ENCODE measurements at places on chromosomes 13 and 19.
A peak's percentile ranks its signal among the peaks of the same experiment; 100 is the strongest.

DNA sequence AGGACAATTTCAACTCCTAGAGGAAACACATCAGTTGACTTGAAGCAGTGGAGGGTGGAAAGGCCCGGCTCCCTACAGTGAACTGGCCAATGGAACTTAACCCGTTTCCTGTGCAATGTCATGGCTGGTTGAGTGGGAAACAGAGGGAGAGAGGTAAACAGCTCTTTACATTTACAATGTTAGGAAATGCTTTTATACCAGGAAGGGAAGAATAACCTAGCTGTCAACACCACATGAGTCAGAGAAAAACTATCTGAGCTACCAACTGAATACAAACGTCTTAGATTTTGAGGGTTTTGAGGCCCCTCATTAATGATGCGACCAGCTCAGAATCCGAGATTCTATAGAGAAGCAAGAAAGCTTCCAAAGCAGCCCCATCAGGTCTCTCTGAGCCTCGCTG lies 36.7 kb downstream of the CARD8 start:
- DNase-seq: no peak

DNA sequence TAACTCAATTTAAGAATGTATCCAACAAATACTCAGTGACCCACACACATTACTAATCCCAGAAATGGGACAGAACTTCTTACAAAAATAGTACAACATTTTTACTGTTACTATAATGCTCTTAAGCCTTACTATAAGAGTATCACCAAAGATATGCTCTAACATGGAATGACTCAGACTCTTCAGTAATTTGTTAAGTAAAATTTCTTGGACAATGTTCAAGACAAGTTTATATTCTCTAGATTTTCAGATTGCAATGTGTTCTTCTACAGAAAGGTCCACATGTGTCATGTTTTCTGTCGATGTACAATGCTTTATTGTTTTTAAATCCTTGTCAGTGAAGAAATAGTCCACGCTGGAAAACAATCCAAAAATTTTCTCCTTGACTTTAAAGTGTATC lies 66.3 kb upstream of the RFXAP start:
- no peak for DNase-seq

GRCh38 chr19:29489172-29489951 lies 36.4 kb upstream of the VSTM2B start:
- DNase-seq: no peak

GRCh38 chr13:98129059-98129746 lies 13.7 kb upstream of the FARP1 start:
- no peak for DNase-seq

GRCh38 chr19:2058570-2059421 lies 7.8 kb upstream of the MKNK2 start:
- no peak for DNase-seq

DNA sequence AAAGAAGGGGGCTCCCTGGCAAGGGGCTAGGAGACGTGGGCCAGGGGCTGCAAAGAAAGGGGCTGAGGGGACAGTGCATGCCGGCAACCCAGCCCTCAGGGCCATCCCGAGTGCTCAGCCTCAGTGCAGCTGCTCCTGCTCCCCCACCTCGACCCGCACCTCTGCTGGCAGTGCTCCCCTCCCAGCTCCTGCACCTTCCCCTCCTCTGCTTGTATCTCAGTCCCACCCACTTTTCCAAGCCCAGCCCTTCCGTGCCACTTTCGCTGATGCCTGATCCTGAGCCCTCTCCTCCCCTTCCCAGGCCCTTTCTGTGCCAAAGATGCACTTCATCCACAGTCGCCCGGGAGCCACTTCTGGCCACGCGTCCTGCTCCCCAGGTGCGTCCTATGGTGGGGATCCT lies 69.9 kb upstream of the KCTD15 start:
- DNase-seq: no peak

- DNase-seq: peak; percentile 58
These were observed 441.5 kb upstream of the KLF12 start for GRCh38 chr13:74575729-74576125.

- DNase-seq: no peak
These were observed 7.5 kb upstream of the DACH1 start for GRCh38 chr13:71874458-71874857.

DNA sequence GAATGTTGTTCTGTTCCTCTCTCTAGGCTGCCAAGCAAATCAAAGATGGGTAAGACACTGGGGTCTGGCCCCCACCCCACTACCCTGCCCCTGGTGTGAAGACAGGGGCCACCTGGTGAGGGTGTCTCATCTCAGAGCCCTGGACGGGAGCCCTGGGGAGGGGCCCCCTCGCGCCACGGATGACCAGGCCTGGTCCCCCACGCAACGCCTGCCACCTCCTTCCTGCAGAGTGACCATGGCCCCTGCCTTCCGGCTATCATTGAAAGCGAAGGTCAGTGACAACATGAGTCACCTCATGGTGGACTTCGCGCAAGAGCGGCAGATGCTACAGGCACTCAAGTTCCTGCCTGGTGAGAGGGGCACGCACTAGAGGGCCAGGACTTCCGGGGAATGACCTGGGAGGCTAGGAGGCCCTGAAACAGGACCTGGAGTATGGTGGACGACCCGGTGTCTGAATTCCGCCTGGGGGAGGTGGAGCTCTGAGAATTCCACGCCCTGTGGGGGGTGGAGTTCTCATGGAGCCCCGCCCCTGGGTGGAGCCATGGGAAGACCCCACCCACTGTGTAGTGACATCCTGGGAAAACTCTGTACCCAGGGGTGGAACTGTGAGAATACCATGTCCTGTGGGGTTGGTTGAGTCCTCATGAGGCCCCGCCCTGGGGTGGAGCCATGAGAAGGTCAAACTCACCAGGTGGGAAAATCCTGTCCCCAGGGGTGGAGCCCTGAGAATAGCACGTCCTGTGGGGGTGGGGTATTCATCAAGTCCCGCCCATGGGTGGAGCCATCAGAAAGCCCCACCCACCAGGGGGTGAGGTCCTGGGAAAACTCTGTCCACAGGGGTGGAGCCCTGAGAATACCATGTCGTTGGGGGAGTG lies 6.1 kb downstream of the FSD1 start:
- peak; percentile 32 for DNase-seq

- no peak for DNase-seq
These were observed 734 bp upstream of the LRRC8E start for GRCh38 chr19:7887408-7888144.

GRCh38 chr19:2355168-2356035 lies 4.7 kb upstream of the TMPRSS9 start:
- peak; percentile 18 for DNase-seq

DNA sequence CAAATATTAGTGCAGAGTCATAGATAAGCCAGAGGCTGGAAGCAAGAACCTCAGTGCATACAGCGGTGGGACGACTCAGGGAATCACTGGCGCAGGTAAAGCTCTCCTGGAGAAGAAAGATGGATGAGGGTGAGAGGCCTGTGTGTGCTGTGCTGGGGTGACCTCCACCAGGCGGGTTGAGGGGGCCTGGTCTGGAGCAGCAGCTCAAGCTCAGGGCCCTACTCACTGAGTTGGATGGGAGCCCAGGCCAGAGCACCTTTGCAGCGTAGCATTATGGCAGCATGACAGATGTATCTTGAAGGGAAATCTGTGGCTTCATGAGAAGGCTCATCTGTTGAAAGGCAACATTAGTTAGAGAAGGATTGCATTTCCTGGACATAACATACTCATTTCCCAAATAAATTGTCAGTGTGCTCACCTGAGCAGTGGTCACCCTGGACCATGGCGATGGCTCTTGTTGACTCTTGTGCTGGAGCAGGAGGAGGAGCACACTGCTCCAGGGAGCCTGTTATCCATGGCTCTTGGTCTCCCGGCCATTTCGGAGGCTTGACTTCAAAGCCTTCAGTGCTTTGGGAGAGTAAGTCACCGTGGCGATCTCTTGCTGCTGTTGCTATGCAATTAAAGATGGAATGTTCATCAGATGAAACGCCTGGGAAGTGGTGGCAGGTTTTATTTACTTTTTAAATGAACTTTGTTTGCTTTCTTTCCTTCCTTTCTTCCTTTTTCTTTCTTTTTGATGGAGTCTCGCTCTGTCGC lies 25.0 kb downstream of the HNRNPM start:
- no peak for DNase-seq

- DNase-seq: no peak
These were observed 253.8 kb downstream of the DNAJC15 start for GRCh38 chr13:43277142-43277541.

DNA sequence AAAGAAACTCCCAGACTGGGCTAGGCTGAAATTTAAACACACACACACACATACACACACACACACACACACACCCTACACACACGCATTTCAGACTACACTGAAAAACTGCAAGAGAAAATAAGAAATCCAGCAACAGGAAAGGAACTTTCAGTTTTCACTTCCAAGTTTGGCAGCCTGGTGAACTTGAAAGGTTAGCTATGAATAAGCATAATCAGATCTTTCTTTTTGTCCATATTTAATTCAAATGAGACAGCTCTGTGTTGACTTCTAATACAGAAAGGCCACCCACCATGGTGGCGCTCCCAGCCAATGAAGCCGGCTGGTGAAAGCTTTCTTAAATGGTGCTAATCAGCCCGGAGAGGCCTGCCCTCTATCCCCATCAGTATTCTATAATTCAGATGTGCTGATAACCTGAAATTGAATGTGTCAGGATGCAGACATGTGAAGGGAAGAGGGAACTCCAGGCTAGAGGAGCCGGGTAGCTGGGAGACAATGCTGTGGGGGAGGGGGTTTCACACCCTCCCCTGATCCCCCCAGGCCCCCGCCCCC lies 108.3 kb upstream of the ZNF536 start:
- DNase-seq: no peak

DNA sequence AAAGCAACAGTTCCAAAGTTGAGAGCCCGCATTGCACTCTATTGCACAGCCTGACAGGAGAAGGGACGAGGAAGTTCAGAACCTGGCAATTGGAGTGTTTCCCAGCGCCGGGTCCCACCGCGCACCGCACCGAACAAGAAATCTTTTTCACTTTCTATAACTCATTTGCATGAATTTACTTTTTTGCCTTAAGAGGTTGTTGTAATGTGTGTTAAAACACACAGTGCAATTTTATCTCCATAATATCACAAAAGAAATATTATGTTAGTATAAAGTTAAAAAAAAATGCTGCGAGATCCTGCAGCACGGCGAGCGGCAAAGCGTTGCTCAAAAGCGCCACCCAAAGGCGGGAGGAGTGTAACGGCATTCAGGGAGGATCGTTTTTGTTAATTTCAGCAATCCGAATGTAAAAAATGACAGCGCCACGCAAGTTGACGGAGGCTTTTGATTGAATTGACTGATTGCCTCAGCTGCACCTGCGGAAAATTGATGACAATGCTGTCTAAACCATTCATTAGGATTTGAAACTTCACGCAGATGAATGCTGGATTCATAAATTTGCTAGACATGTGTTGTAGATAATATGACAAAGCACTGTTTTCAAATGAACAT lies 303.6 kb upstream of the ZNF507 start:
- DNase-seq: peak; percentile 7
